ENCODE measurements at places on chromosomes 5 and 9. TPM values are rescaled to one million over a fixed set of nuclear protein-coding genes. Genes with fewer than 3 reads are reported as not detected.

The ARHGEF28 gene
- total RNA-seq = 34.8 TPM

The BRINP1 gene
- total RNA-seq = not detected

The TIMD4 gene
- not detected for total RNA-seq

The SLC27A4 gene
- 20.3 TPM for total RNA-seq

The SOX30 gene
- total RNA-seq = not detected

The DMRT3 gene
- total RNA-seq = not detected

The SLC9A3 gene
- 2.0 TPM for total RNA-seq

The LCP2 gene
- total RNA-seq = 0.36 TPM

The OSMR gene
- 82.4 TPM for total RNA-seq

The SLC25A48 gene
- total RNA-seq = not detected

The KIF24 gene
- total RNA-seq = 7.2 TPM

The ANKRD18B gene
- 7.3 TPM for total RNA-seq

The PRSS3 gene
- total RNA-seq = 1.0 TPM

The WNT8A gene
- not detected for total RNA-seq

The CEP120 gene
- total RNA-seq = 20.1 TPM

The CDC25C gene
- 14.1 TPM for total RNA-seq

The PCDHB6 gene
- 1.9 TPM for total RNA-seq

The C9 gene
- 0.05 TPM for total RNA-seq

The MAP1B gene
- 82.3 TPM for total RNA-seq

The ROPN1L gene
- total RNA-seq = 3.0 TPM

The RIOK2 gene
- total RNA-seq = 32.5 TPM

The DOK3 gene
- 12.4 TPM for total RNA-seq

The STPG3 gene
- total RNA-seq = 0.26 TPM

The PCDH12 gene
- not detected for total RNA-seq

The BARHL1 gene
- not detected for total RNA-seq

The GZMA gene
- total RNA-seq = not detected

The PCDHGC4 gene
- total RNA-seq = 0.57 TPM

The SHC3 gene
- total RNA-seq = 1.7 TPM

The GGTA1 gene
- total RNA-seq = not detected

The ANKRD31 gene
- total RNA-seq = not detected

The NUP188 gene
- 69.9 TPM for total RNA-seq

The RASGEF1C gene
- total RNA-seq = 0.49 TPM

The ERBIN gene
- 88.4 TPM for total RNA-seq

The SLC1A1 gene
- 0.05 TPM for total RNA-seq

The FNIP1 gene
- 48.3 TPM for total RNA-seq

The NMUR2 gene
- not detected for total RNA-seq

The BTNL3 gene
- not detected for total RNA-seq

The SPOCK1 gene
- 15.6 TPM for total RNA-seq

The BTNL8 gene
- total RNA-seq = not detected

The PCDHA12 gene
- 10.0 TPM for total RNA-seq

The NDUFB6 gene
- 85.3 TPM for total RNA-seq

The PPP3R2 gene
- total RNA-seq = not detected

The C5orf52 gene
- not detected for total RNA-seq

The BICD2 gene
- 17.3 TPM for total RNA-seq

The HTR4 gene
- not detected for total RNA-seq

The WNK2 gene
- total RNA-seq = 13.7 TPM

The LECT2 gene
- not detected for total RNA-seq

The RANBP3L gene
- total RNA-seq = 0.28 TPM

The MED27 gene
- 24.4 TPM for total RNA-seq

The TTC33 gene
- 12.6 TPM for total RNA-seq

The NTNG2 gene
- 5.1 TPM for total RNA-seq

The ENHO gene
- 7.2 TPM for total RNA-seq

Data from Panc1 (cell line).